Keratinocyte (primary cell): ENCODE measurements at places on chromosomes 7 and 10.

GRCh38 chr10:53978301-53978700 is 822.7 kb downstream of the PCDH15 start:
- DNase-seq = no peak

DNA sequence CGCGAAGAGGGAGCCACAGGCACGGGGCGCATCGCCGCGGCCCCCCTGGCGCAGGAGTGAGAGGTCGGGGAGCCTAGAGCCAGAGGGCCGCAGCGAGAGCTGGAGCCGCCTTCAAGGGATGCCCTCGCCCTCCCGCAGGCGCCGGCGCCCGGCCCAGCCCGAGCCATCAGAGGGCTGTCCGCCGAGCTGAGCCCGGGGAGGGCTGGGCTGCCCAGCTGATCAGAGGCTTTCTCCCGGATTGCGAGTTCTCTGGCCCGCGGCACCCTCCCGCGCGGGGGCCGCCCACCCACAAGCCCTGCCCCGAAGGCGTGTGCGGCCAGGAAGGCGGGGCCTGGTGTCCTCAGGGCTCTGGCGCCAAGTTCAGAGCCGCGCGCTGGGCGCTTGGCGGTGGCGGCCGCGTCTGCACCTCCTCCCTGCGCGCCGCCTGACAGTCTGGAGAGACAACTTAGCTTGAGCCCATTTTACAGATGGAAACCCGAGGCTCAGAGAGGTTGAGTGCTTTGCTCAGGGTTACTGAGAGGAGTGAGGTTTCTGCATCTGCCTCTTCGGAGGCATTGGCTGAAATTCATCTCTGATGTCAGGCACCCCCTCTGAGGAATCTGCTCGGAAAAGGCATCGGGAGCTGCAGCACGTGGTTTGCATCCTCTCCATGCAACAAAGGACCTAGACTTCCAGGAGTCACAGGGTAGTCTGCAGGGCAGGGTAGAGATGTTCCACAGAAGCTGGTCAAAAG is 3.8 kb upstream of the ANTXRL start:
- peak; percentile 11 for DNase-seq

- DNase-seq = no peak
Observed at GRCh38 chr7:121011401-121011800, 22.9 kb downstream of the CPED1 start.

DNA sequence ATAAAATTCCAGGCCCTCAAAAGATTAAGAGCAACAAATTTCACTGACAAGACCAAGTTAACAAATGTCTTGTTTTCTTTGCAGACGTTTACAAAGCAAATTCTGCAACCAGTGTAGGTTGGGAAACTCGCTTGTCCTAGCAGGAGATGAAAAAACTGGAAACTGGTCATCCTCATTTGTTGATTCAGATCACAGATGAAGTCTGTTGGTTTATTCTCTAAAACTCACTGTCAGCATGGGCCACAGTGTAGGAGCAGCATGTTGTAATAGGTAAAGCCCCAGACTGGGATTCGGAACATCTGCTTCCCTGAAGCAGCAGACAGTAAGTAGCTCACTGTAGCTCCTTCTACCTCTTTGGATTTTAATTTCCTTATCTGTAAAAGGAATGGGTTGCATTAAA is 31.5 kb downstream of the PANK1 start:
- no peak for DNase-seq

DNA sequence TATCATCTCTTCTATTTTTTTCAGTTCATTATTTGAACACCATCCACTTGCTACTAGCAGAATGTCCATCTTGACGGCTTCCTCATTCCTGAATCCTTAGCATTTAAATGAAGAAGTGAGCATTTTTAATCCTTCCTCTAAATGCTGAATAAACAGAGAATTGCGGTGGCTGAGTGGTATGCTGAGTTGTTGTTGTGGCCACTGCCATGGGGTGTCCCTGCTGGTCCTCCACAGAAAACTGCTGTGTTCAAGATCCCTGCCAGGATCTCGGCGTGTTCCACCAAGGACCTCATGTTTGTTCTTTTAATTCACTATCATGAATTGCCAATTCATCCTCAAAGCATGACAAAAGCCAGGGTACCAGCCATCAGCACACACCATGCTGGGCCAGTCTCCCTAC is 48.9 kb upstream of the HABP2 start:
- no peak for DNase-seq

GRCh38 chr7:100584054-100584682 is 1.8 kb downstream of the LRCH4 start:
- no peak for DNase-seq

GRCh38 chr10:121332829-121333765 is 265.1 kb downstream of the FGFR2 start:
- no peak for DNase-seq

GRCh38 chr10:128025951-128026350 is 100.3 kb downstream of the MKI67 start:
- no peak for DNase-seq

GRCh38 chr10:124025660-124026588 is 67.5 kb downstream of the CHST15 start:
- DNase-seq = no peak

DNA sequence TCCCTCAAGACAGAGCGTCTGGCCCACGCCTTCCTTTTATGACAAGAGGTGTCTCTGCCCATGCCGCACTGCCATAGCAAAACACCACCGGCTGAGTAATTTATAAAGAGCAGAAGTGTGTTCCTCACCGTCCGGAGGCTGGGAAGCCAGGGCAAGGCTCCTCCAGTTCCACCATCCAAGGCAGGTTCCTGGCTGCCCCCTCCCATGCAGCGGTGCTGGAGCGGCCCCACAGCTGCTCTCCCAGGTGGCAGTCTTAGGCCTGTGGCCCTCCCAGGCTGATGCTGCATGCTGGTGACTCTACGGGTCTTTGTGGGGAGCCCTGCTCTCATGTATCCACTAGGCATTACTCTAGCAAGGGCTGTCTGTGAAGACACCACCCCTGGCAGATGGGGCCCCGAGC is 113.1 kb downstream of the TCERG1L start:
- no peak for DNase-seq

GRCh38 chr7:24039991-24040624 is 243.9 kb upstream of the NPY start:
- no peak for DNase-seq

GRCh38 chr10:6346631-6347030 is 143.9 kb downstream of the PFKFB3 start:
- DNase-seq = no peak

DNA sequence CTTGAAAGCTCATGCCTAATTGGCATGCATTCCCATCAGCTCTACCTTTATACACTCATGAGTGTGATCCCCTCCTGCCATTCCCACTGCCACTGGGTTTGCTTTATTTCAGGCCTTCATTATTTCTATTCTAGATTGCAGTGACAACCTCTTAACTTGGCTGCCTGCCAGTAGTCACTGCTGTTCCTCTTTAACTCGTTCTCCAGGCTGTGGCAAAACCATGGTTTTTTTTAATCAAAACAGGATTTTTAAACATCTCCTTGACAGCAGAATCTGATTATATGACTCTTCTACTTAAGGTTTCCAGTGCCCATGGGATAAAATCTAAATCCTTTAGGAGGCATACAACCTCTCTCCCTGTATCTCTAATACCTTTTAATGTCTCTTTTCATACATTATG is 223.7 kb upstream of the PCDH15 start:
- no peak for DNase-seq
